Activated T-cell treated with anti-CD3 and anti-CD28 coated beads, Interleukin-2, amount 50 U/mL, for 24 hours (primary cell): ENCODE measurements at places on chromosomes 1 and 21.

GRCh38 chr1:179251675-179252074 is 22.2 kb upstream of the ABL2 start:
- DNase-seq: no peak
- no peaks in the 10 kb centered on the region for H3K4me1 ChIP-seq
- no peak overlapping the region for H3K27ac ChIP-seq
- no peaks in the 10 kb centered on the region for H3K27me3 ChIP-seq

DNA sequence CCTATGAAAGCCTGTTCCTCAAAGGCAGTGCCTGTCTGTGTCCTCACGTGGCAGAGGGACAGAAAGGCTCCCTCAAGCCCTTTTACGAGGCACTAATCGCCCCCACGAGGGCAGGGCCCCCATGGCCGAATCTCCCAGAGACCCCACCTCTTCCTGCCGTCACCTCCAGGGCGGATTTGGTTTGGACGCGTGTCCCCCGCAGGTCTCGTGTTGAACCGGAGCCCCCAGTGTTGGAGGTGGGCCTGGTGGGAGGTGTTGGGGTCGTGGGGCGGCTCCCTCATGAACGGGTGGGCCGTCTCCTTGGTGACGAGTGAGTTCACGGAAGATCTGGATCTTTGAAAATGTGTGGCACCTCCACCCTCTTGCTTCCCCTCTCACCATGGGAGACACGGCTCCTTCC is 27.6 kb downstream of the CFAP74 start:
- H3K36me3 ChIP-seq: no peaks in the 10 kb centered on the region
- H3K27me3 ChIP-seq: peaks cover 16% of the 10 kb centered on the region
- no peak overlapping the region for H3K27ac ChIP-seq
- no peaks in the 10 kb centered on the region for H3K4me1 ChIP-seq

- peaks cover 27% of the 10 kb centered on the region for H3K27me3 ChIP-seq
- no peaks in the 10 kb centered on the region for H3K36me3 ChIP-seq
- peak; percentile 73 for DNase-seq
- peak overlapping the region; percentile 59 for H3K4me3 ChIP-seq
- peaks cover 53% of the 10 kb centered on the region for H3K4me1 ChIP-seq
- peak overlapping the region; percentile 94 for H3K27ac ChIP-seq
Measured at GRCh38 chr1:93607814-93608186, 73.8 kb downstream of the BCAR3 start.

DNA sequence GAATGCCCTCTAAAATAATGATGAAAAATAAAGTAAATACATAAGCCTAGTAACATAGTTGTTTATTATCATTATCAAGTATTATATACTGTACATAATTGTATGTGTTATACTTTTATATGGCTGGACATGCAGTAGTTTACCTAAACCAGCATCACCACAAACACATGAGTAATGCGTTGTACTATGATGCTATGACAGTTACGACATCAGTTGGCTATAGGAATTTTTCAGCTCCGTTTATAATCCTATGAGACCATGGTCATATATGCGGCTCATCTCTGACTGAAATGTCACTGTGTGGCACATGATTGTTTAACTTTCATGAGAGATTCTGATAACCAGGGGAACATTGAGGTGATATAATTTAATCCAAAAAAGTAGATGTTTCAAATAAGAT is 352.1 kb downstream of the ST6GALNAC3 start:
- peaks cover 2% of the 10 kb centered on the region for H3K4me1 ChIP-seq
- H3K27me3 ChIP-seq: no peaks in the 10 kb centered on the region
- no peak overlapping the region for H3K27ac ChIP-seq
- no peak for DNase-seq

GRCh38 chr1:58926152-58926551 is 142.3 kb upstream of the JUN start:
- no peak overlapping the region for H3K4me3 ChIP-seq
- DNase-seq: no peak
- no peaks in the 10 kb centered on the region for H3K27me3 ChIP-seq

DNA sequence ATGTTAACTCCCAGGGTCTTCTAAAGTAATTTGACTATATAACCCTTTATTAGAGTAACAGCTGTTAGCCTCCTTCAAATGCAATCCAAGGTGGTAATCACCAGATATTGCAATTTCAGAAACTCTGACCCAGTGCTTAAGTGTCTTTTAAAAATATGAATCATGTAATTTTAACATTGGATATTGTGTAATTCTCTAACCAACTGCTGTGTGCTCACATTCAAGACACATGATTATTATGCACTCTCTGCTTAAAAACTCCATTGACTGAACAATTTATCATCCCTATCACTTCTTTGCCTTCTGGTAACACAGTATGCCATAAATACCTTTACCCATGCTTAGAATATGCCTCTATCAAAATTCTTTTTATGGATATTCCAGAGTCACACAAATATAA is 537.4 kb upstream of the RGS18 start:
- DNase-seq: no peak
- H3K36me3 ChIP-seq: no peaks in the 10 kb centered on the region
- no peak overlapping the region for H3K27ac ChIP-seq

DNA sequence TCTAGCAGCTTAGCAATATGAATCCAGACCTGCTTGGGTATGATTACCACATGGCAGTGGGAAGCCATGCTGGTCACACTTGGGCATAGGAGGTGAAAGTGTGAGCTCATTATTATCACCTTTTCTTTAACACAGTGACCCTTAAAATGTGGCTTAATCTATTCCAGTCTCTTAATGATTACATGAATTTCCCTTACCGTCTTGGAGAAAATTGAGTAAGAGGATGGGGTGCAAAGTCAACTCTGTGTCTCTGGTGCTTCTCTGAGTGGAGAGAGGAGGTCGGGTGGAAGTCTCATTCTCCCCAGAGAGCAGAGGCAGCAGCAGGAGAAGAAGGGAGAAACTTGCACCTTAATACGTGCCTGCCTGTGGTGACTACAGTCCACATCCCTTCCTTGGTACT is 91.3 kb downstream of the FGGY start:
- DNase-seq: no peak
- H3K4me3 ChIP-seq: no peak overlapping the region
- no peaks in the 10 kb centered on the region for H3K27me3 ChIP-seq
- no peak overlapping the region for H3K27ac ChIP-seq
